NCI-H2227 treated with DMSO at 0.1 percent for 48 hours (cell line): ENCODE measurements at places on chromosomes 3 and 15.

- DNase-seq = no peak
These were observed 20.6 kb downstream of the COL8A1 start for GRCh38 chr3:99659032-99659431.

GRCh38 chr15:93152360-93152759, 63.3 kb upstream of the RGMA start:
- DNase-seq = no peak

- DNase-seq = no peak
These were observed 88.8 kb downstream of the CRTC3 start for GRCh38 chr15:90618330-90619125.

- DNase-seq = no peak
These were observed 35.8 kb downstream of the SETD2 start for GRCh38 chr3:47128137-47128536.

DNA sequence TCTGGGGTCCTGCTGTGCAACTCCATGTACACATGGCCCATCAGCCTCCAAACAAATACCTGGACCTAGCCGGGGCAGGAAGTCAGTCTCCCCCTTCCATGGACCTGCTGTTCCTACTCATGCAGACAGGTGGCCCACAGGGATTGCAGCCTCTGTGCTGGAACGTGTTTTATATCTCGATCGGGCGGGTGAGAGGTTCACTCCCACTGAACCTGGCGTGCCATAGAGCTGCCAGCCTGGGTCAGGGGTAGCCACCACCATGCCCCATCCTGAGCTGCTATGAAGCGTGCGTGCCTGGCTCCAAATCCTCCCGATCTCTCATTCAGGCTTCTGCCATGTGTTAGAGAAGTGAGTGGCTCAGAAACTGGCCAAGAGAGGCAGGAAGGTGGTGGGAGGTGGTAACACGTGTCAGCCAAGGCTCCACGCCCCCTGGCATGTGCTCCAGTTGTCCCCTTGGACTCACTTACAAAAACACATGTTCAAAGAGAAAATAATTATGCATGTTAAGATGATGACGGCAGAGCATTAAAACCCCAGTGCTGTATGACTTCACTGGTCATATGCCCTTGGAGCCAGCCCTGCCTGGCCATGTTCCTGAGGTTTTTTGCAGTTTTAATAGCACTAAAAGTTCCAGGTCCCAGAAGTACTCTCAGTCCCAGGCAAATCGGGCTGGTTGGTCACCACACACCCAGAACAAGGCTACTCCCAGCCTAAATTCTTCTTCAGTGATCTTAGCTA, 30.6 kb downstream of the CTSH start:
- no peak for DNase-seq

GRCh38 chr3:81936817-81937216, 175.4 kb upstream of the GBE1 start:
- DNase-seq = no peak

DNA sequence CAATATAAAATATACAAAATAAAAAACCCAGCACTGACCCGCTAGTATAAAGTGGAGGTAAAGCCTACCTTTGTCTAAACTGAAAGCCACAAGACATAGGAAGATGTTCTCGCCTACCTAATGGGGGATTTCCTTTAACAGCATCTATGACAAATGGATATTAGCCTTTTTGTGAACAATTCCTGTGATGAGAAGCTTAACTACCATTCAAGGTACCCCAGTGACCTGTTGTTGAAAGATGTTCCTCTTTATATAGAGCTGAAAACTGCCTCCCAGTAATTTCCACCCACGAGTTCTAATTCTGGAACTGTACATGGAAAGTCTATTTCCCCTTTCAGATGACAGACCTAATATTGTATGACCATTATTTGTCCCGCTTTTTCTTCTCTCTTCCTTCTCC, 109.8 kb upstream of the RASGRP1 start:
- no peak for DNase-seq

DNA sequence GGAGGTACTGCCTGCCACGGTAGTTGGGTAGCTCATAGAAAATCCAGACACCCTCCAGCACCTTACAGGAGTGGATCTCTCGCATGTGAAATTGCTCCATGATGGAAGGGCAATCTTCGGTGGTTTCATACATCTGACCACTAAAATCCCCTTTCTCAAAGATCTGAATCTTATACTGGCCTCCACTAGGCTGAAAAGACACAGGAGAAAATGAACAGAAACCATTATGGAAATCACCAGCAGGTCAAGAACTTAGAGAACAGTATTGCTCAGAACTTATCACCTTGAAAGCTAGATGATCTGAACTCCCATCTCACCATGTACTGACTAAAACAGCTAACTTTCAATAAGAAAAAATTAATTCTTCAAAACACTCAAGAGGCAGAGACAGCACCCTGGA, 5.4 kb downstream of the CRYGS start:
- DNase-seq = no peak

GRCh38 chr3:13461169-13462124, 18.7 kb upstream of the HDAC11 start:
- DNase-seq = no peak

DNA sequence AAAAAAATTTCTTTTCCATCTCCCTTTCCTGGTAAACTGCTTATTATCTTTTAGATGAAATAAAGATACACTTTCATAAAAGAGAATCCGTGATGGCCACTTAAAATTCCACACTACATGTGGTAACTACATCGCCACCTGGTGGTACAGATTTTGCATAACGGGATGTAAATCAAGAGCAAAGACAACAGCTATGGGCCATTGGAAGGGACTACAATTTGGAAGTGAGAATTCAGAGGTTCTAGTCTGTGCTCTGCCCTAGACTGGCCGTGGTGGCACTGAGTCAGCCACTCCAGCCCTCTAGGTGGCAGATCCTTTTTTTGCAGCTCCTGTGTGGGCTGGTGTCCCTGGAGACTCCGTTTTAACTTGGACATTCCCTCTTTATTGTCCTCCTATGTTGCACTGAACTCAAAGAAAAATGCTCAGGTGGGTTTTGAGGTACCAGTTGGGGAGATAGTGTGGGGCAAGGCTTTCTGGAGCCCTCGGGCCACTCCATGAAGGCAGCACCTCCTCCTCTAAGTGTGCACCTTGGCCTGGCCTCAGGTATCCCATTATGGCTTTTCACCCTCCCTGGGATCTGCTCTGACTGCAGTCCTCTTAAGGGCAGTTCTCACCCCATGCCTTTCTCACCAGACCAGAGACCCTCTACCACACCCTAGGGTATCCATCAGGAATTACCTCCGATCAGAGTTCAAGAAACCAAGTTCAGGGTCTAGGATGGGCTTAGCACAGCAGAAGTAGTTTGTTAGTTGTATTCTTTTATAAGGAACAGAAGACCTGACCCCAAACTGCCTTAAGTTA, 54.9 kb downstream of the SPSB4 start:
- peak; percentile 70 for DNase-seq

- no peak for DNase-seq
These were observed 121.4 kb downstream of the LMLN start for GRCh38 chr3:198081421-198081844.

DNA sequence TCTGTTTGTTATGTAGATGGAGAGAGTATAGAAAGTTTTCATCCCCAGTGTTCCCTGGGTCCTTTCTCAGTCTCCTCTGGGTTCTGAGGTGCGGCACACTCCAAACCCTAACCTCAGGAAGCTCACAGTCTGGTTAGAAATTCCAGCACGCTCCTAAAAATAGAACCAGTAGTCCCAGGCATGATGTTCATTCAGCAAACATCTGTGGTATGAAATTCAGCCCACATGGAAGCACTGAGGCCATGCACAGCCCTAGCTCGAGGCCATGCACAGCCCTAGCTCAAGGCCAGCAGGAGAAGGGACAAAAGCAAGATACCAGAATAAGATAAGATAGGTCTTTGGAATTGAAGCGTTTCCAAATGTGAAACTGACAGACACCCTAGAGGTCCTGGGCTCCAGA, 82.3 kb upstream of the OXTR start:
- DNase-seq = no peak

DNA sequence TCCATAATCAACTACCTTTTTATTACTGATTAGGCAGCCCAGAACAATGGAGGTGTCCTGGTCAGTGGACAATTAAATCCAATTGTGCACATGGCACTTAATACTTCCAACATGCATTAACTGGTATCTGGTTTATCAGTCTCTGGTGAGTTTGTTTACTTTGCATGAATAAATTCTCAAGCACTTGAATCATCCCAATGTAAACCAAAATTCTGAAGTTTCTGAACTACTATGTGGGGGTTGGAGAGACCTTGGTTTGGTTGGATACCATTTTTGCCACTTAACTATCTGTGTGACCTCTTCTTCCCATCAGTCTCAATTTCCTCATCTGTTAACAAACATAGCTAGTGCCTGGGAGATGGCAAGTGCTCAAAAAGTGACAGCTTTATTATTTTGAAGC, 70.5 kb upstream of the MAP4 start:
- no peak for DNase-seq

- DNase-seq = no peak
These were observed 19.7 kb downstream of the CORO2B start for GRCh38 chr15:68598171-68599152.

- DNase-seq = no peak
These were observed 30.3 kb upstream of the ZNF385D start for GRCh38 chr3:21781355-21781754.

DNA sequence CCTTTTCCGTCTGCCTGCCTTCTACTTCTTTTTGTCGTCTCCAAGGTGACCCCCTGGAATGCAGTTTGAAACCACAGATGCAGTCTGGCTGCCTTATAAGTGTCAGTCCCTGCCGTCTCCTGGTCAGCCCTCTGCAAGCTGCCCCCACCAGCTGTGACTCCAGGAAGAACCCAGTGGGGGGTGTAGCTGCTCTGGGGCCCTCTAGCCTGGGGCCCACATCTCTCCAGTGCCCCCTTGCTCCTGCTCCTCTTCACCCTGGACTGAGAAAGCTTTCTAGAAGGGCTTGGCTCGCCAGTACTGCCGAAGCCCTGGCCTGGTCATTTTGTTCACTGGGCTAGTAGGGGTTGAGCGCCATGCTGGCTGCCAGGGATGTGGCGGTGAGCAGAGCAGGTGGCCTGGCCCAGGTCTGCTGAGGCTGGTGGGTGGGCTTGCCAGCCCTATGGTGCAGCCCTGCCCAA, 21.3 kb downstream of the SYNM start:
- no peak for DNase-seq

DNA sequence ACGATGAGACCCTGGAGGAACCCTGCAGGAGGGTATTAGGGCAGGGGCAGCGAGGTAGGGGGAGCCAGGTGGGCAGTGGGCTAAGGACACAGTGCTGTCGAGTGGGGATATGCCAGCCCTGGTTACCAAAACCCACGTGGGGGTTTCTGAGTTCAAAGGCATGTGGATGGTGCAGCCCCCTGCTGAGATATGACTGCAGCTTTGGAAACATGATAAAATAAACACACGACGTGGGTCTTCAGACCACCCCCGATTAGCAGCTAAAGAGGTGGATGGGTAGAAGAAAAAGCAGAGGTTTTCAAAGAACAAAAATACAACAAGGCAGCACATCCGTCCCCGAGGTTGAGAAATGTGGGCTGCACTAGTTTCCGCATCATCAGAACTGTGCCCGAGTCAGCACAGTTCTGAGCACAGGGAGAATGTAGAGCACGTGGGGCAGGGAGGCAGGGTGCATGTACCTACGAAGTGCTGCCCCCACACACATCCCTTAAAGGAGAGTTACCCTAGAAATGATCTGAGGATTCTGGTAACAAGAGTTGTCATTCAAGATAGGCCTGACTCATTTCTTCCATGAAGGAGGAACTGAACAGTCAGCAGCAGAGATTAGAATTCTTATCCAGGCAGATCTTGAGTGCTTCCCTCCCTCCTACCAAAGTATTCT, 121.3 kb downstream of the RPLP1 start:
- no peak for DNase-seq

DNA sequence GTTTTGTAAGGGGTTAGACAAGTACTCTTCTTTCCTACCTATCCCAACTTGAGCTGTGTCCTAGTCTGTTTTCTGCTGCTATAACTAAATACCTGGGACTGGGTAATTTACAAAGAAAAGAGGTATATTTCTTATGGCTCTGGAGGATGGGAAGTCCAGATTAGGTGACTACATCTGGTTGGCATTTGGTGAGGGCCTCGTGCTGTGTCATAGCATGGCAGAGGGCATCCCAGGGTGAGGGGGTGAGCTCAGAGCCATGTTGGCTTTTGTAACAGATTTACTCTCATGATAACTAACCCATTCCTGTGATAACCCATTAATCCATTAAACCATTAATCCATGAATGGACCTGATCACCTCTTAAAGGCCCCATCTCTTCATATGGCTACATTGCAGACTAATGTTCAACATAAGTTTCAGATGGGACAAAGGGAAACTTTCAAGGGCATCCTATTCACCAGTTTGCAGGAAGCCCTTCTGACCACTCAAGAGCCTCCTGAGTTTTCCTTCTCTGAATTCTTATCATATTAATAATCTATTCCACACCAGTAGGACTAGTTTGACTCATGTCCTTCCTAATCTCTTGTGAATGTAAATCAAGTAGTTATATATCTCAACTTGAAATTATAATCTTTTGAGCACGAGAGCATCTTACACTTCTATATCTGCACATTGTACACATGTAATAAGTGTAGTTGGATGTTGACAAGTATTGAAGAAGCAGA, 185.7 kb upstream of the ZPLD1 start:
- no peak for DNase-seq

- DNase-seq = no peak
These were observed 1.8 kb downstream of the ONECUT1 start for GRCh38 chr15:52788099-52788986.

DNA sequence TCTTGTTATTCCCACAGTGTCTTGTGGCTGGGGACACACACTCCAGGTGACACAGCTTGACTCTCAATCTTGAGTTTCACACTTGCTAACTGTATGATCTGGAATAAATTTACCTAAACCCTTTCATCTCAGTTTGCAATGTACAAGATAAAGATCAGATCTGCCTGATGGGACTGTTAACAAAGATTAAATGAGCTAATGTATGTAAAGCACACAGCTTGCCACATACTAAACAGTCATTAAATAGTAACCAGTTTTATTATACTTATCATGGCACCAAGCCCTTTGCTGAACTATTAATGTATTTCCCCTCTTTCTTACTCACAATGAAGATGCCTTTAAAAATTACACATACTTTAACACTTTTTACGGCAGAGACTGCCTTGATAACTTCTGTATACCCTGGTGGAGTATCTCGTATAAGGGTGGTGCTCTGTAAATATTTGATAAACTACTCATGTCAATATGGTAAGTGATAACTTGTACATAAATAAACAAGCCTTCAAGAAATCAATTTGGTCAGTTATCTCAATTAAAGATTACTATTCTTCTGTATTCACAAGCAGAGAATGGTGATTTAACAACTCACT, 184.5 kb downstream of the STAG1 start:
- DNase-seq = no peak

DNA sequence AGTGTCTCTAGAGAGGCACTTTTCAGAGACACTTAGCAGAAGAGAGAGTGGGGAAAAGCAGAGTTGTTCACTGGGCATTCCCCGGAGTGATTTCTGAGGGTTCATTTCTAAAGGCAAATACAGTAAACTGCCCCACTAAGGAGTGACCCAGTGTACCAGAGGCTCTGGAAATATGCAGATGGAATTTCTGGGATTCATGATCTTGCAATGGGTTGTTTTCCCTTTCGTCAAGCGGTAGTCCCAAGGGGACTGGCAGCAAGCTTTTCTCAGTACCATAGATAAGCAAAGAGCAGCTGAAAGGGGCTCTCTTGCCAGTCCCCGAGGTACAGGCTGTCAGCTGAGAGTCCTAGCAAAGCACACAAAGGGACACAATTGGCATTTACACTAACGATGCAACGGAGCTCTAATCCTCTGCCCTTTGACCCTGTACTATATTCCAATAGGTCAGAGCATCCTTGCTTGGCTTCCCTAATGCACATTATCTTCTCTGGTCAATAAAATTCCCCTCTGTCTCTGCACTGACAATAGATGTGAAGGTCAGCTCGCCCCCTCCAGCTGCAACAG, 155.6 kb downstream of the SEMA6D start:
- DNase-seq = no peak
